ENCODE measurements at places on chromosomes 11 and 22. TPM values are rescaled to one million over a fixed set of nuclear protein-coding genes. Genes with fewer than 3 reads are reported as not detected.

DNA sequence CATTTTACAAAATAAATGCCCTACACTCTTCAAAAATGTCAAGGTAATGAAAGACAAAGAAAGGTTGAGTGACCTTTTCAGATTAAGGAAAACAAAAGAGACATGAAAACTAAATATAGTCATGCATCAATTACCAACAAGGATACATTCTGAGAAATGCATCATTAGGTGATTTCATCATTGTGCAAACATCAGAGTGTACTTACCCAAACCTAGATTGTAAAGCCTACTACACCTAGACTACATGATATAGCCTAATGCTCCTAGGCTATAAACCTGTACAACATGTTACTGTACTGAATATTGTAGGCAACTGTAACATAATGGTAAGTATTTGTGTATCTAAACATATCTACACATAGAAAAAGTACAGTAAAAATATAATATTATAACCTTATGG is 26.7 kb downstream of the INTS4 start:
- no peak for DNase-seq

DNA sequence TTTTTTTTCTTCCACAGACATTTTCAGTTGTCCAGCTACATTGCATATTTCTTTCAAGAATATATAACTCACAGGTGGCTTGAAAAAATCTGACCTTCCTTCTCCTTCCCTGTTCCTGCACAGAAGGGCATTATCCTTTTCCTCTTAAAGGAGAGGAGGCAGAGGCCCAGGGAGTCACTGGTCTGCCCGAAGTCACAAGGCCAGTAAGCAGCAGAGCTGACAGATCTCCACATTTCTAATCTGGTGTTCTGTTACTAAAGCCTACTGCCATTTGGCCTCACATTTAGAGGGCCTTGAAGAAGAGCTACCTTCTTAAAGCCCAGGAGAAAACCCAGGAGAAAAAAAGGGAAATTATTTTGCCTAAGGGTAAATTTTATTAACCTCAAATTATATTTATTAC is 12.3 kb downstream of the ENDOD1 start:
- DNase-seq: no peak

- DNase-seq: no peak
Observed at GRCh38 chr11:58024601-58025091, 965 bp downstream of the OR9Q1 start.

- no peak for DNase-seq
Observed at GRCh38 chr11:9066433-9066925, 24.9 kb downstream of the SCUBE2 start.

GRCh38 chr11:17277024-17277584 is 565 bp downstream of the NUCB2 start:
- DNase-seq: no peak

DNA sequence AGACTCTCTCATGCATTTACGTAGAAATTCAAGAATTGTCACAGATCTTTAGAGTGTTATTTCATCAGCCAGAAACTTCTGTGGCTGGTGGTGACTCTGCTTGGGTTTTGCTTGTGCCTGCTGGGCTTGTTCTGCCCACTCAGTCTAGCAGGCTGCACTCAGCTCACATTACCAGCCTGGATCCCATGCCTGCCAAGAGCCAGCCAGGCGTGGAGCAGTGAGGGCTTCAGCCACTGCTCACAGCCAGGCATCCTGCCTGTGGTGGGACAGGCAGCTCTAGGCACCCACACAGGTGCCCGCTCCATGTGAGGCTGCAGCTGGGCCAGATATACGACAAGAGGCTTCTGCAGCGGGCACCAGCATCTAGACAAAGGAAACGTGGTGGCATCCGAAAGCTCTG is 1213.3 kb upstream of the RAG2 start:
- DNase-seq: no peak

GRCh38 chr22:45445031-45445710 is 31.7 kb downstream of the RIBC2 start:
- no peak for DNase-seq

GRCh38 chr22:47547881-47548650 is 785.6 kb downstream of the TBC1D22A start:
- no peak for DNase-seq

- no peak for DNase-seq
Observed at GRCh38 chr11:22465620-22466019, 127.4 kb downstream of the SLC17A6 start.

GRCh38 chr11:114399490-114400215 is 658 bp downstream of the C11orf71 start:
- DNase-seq: no peak

- no peak for DNase-seq
Observed at GRCh38 chr11:57406337-57406904, 16.0 kb upstream of the PRG2 start.

DNA sequence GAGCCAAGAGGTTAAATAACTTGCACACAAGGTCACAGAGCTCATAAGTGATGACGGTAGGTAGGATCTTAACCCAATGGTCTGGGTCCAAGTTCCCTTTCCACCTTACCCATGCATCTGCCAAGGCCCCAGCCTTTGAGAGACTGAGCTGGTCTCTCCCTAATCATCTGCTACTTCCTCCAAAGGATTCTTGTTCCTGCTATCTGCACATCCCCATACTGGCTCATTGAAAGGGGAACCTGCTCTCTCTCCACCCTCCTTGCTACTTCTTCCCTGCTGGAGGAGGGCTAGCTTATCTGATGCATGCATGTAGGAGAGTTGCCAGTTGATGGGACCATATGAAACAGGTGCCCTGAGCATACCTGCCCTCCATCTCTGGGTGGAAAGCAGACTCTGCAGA is 47.7 kb downstream of the COMMD9 start:
- no peak for DNase-seq

DNA sequence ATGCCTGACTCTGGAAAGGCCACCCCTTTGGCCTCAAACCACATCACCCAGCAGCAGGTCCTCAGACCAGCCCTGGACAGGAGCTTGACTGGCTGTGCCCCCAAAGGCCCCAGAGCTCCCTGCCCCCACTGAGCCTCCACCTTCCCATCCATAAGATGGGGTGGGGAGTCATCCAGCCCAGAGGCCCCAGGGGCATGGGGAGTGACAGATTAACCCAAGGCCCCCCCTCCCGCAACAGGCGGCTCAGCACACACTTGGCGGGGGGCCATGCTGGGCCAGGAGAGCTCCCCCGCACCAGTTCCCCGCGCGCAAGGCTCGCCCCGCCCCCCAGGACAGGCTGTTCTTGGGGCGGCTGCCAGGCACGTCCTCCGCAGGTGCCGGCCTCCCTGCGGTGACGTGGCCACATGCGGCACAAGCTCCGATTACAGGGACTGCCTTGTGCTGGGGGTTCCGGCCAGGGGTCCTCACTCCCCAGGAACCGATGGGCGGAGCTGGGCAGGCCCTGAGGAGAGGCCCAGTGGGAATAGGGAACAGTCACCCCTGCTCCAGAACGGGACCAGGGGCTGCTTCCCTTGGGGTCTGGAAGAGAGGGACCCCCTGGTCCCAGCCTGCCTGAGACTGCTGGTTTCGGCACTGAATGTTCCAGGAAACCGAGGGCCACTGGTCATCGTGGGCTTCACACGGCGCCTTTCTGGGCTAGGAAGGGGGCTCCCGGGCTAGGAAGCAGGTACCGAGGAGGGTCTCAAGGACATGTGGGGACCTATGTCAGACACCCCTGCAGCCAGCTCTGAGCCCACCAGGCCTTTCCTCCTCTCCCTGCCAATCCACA is 5.1 kb upstream of the CDKN1C start:
- no peak for DNase-seq

GRCh38 chr11:24667353-24667968 is 170.6 kb downstream of the LUZP2 start:
- no peak for DNase-seq

DNA sequence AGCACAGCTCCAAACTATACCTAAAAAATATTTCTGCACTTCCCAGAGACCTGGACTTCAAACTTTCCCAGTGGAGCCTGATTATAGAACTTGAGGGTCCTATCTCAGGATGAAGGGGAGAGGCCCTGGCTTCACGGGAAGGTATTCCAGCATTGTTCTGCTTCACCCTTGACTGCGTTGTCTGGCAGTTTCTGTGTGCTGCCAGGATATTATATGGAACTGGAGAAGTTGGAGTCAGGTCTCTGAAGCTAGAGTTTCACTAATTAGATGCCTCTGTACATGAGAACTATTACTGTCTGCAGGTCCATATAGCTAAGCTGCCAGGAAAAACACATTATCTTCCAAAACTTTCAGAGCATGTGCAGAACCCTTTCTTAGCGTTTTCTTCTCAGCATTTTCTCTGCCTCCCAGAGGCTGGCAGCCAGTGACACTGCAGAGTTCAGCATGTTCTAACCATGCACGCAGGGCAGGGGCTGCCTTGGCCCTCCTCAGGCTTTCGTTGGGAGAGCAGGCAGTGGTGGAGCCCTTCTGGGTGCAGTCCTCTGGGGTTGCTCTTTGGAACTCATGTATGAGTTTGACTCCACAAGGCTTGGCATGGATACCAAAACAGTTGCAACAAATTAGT is 99.3 kb downstream of the CWC15 start:
- DNase-seq: no peak

- DNase-seq: no peak
Observed at GRCh38 chr11:12070446-12071267, 39.7 kb upstream of the MICAL2 start.

GRCh38 chr11:12446863-12447262 is 69.5 kb downstream of the PARVA start:
- DNase-seq: no peak

DNA sequence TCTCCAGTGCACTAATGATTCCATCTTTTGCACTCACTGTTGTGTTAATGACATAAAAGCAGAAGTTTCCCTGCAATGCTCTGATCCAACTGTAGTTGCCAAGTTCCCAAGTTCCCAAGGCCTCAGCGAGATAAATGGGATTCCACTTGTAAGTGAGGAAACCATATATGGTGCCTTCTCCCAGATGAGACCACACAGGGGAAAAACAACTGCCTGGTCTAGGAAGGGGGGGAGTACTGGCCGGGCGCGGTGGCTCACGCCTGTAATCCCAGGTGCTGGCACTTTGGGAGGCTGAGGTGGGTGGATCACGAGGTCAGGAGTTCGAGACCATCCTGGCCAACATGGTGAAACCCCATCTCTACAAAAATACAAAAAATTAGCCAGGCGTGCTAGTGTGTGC is 23.3 kb upstream of the RELA start:
- no peak for DNase-seq

- DNase-seq: no peak
Observed at GRCh38 chr11:68039526-68040086, 781 bp downstream of the TCIRG1 start.

GRCh38 chr11:75103380-75104026 is 6.8 kb upstream of the OR2AT4 start:
- DNase-seq: no peak

DNA sequence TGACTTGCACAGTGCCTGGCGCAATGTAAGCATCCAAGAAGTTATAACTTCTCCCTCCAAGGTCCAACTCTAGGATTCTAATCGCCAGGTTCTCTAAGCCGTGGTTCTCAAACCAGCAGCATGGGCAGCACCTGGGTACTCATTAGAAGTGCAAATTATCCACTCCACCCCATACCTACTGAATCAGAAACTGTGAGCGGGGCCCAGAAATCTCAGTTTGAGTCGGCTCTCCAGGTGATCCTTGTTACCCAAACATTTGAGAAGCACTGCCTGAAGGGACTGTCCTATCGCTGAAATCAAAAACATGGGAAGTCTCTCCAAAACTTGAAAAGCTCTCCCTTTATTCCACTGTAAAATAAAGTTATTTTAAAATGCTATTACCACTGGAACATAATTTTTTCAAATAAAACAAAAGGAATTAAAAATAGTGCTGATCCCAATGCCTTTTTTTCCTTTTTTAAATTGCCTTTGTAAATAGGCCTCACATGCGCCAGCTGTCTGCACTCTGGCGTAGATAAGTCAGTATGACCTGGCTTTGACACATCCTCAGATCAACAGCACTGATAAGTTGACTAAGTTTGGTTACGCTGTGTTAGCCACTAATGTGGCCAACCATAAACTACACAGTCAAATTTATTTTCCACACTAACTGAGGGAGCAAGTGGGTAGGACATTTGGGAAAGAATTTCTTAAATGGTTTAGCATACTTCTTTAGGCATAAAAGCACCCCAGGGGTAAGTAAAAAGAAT is 8.4 kb upstream of the CTR9 start:
- no peak for DNase-seq

GRCh38 chr11:114183044-114183511 is 113.1 kb upstream of the NNMT start:
- no peak for DNase-seq

- DNase-seq: no peak
Observed at GRCh38 chr11:95715777-95716241, 73.8 kb downstream of the FAM76B start.

DNA sequence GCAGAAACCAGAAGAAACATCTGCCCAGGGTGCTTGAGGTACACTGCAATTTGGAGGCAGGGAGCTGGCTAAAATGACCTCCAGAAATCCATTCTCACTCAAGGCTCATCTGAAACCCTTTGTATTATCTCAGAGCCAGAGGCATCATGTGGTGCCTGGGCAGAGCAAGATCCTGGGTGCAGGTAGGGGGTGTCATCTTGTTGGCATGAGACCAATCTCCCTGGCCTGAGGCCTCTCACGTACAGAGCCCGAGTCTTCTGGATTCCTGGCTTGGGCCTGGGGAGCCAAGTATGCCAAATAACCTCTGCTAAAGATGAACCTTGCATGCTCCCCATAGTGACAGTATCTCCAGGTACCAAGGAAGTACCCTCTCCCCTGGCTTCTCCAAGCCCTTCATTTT is 2.4 kb downstream of the LMO1 start:
- DNase-seq: no peak

DNA sequence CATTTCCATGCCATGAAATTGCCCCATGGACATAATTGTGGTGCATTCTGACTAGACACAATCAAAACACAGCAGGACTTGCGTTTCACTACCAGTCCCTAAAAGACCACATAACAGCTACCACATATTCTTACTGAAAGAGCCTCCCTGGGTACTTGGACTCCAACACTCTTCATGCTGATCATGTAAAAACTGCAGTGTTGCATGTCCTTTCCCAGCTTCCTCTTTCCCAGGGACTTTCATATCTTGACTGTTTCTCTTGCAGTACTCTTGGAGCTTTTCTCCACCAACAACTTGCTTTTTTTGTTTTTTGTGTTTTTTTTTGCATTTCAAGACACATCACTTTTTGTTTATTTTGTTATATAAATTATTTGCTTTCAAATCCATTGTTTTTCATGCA is 22.9 kb downstream of the MS4A6E start:
- DNase-seq: no peak

GRCh38 chr11:72587696-72588095 is 86.5 kb downstream of the PDE2A start:
- no peak for DNase-seq

Gene HTR3B
- total RNA-seq: not detected

Gene BARX2
- 0.12 TPM for total RNA-seq

Gene FXYD6
- 2.5 TPM for total RNA-seq

Gene FBLN1
- total RNA-seq: 23.4 TPM

Gene SMCO4
- total RNA-seq: 23.1 TPM

Gene SLC6A5
- total RNA-seq: not detected

Gene WT1
- total RNA-seq: 0.07 TPM

Gene TNNI2
- not detected for total RNA-seq

Gene SVIP
- total RNA-seq: 18.6 TPM

Gene OR10D3
- total RNA-seq: not detected

Gene P2RY6
- 0.15 TPM for total RNA-seq

Gene DGKZ
- 70.2 TPM for total RNA-seq

Gene IGSF22
- total RNA-seq: not detected

Gene POU2AF2
- total RNA-seq: not detected

All from HCT116 (cell line).